Dermis blood vessel endothelial cell (primary cell): ENCODE measurements at places on chromosomes 7 and 10.

- no peak for DNase-seq
Measured at GRCh38 chr10:9009505-9009904, 955.0 kb downstream of the GATA3 start.

DNA sequence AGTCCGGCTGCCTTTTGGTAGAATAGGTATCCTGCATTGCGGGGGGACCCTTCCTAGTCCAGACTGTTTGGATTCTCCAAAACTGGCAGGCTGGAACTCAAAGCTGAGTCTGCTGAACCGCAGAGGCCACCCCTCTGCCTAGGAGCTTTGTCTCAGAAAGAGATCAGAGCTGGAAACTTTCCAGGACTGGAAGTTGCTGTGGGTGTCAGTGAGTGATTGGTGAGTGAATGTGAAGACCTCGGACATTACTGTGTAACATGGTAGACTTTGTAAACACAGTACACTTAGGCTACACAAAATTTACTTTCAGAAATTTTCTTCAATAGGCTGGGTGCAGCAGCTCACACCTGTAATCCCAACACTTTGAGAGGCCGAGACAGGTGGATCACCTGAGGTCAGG lies 103.8 kb downstream of the DNAJC1 start:
- no peak for DNase-seq

- peak; percentile 64 for DNase-seq
Measured at GRCh38 chr10:133124357-133125211, 35.4 kb upstream of the KNDC1 start.

GRCh38 chr10:15809450-15809849 lies 50.9 kb downstream of the MINDY3 start:
- DNase-seq = no peak

DNA sequence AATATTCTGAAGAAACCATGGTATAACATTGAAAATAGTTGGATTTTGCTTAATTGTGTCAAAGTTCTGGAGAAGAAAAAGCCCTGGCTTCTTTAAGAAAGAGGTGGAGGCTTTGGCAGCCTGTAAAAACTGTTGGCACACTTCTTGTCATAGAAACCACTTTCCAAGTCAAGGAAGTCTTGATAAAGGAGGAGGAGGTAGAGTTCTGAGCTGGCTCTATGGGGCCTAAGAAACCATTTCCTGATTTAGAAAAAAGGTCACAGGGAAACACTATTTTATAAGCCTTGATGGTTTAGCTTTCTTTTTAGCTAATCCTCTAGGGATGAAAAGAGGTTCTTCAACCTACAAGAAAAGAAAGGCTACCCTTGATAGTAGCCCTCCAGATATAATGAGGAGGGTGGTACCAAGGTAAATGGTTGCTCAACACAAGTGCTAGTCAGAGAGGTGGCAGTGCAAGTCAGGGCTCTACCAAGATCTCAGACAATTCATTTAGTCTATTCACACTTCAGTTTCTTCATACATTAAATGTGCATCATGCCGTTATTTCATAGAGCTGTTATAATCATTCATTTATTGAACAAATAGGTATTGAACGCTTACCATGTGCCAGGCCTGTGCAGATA lies 346.9 kb downstream of the RNLS start:
- no peak for DNase-seq

DNA sequence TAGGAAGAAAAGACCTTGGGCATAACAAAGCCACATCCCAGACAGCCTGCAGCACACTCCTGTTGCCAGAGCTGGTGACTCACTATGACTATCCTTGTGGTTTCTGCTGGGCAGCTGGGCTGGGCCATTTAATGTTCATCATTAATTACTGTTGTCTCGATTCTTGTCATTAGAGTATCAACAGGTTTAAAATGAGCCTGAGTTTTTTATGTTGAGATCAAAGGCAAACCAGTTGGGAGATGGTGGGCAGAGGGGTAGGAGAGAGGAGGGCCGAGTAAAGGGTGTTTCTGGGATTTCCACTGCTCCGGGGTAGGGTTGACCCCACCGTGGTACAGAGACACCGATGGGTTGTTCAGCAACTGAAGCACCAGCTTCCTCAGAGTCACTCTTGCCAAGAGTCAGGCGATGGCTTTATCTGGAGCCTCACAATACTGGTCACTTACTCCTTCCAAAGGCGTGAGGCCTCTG lies 128.7 kb upstream of the LYZL1 start:
- DNase-seq = peak; percentile 33

DNA sequence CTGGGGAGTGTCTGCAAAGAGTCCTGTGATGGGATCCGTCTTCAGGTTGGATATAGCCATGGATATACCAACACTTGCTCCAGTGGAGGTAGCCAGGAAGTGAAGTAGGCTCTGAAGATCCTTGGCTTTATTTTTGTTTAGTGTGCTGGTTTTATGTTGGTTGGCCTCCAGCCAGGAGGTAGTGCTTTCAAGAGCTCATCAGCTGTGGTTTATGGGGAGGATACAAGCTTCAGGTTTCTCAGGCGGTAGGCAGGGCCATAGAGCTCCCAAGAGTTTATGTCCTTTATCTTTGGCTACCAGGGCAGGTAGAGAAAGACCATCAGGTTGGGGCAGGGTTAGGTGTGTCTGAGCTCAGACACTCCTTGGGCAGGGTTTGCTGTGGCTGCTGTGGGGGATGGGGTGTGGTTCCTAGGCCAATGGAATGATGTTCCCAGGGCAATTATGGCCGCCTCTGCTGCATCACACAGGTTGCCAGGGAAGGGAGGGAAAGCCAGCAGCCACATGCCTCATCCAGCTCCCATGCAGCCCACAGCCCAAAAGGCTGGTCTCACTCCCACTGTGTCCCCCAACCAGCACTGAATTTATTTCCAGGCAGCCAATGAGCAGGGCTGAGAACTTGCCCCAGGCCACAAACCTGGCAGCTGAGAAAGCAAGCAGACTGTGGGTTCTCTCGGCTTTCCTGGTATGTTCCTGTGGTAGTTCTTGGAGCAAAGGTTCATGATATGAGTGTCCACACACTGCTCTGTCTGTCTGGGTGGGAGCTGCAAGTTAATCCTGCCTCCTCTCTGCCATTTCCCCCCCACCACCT lies 67.0 kb upstream of the PRLHR start:
- no peak for DNase-seq

- no peak for DNase-seq
Measured at GRCh38 chr10:20984662-20985061, 87.6 kb upstream of the NEBL start.

DNA sequence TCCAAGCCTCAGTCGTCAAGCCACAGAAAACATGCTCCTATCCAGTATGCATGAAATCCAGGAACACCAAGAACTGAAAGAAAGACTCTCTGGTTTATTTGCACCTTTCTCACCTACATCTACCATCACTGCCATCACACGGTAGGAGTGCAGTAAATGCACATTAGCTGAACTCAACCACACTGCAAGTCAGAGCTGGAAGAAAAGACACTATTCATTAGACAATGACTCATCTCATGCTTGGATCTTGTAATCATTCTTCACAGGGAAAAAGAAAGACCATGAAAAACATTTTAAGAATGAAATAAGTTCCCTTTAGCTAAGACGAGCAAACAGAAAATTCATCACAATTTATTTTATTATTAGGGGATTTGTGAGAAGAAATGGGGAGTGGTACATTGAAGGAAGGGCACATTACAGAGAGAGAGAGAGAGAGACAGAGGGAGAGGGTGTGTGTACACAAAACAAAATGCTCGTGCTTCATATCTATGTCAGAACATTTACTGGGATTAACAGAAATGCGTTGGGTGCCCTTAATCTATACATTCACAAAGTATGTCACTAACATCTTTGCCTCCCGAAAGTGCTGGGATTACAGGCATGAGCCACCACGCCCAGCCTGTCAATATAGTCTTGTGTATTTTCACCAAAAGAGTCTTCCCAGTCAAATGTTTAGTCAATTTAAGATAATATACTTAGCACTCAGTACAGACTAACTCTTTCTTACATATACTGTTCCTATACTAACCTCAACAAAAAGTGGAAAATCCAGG lies 324.9 kb downstream of the PARD3 start:
- no peak for DNase-seq

GRCh38 chr7:28086198-28086597 lies 94.4 kb downstream of the JAZF1 start:
- no peak for DNase-seq

GRCh38 chr10:2456834-2457233 lies 610.5 kb upstream of the PFKP start:
- DNase-seq = no peak

DNA sequence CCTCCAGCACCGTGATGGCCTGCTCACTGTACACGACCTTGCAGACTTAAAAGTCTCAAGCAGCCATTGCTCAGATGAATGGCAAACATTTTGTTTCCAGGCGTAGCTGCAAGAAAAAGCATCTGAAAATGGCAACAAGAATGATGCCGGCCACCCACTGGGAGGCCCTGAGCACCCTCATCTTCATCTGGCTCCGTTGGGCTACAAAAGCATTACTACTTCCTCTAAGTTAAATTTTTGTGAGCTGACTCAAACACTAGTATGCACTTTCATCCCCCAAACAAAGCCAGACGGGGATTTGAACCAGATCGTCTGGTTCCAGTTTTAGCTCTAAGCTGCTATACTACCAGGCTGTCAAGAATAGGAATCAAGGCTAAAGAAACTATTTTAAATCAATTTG lies 116.6 kb upstream of the CDK1 start:
- DNase-seq = no peak

DNA sequence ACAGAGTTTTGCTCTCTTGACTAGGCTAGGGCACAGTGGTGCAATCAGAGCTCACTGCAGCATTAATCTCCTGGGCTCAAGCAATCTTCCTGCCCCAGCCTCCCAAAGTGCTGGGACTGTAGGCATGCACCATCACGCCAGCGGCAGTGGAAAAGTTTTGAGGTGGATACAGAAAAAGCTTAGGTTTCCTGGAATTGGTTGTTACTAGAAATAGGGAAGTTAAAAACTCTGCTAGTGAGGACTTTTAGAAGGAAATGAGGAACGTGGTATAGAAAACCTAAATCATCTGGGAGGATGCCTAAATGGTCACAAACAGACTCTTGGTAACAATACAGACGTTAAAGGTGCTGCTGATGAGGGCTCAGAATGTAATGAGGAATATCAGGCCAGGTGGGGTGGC lies 10.9 kb upstream of the SNX8 start:
- no peak for DNase-seq

DNA sequence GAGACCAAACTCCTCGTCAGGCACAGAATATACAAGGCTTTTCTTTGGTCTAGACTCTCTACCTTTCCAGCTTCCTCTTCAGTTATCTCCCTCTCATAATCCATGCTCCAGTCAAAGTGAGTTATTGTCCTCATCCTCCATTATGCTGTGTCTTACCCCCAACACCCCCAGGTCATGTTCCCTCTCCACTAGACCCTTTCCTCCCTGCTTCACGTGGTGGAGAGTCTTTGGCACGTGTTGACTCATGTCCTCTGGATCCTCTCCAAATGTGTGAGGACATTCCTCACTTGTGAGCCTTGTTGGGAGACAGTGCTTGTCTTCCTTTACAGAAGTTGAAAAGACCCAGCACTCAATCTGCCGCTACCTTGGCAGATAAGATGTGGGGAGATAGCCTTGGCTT lies 36.0 kb upstream of the DLD start:
- DNase-seq = peak; percentile 19

- DNase-seq = peak; percentile 45
Measured at GRCh38 chr10:7872041-7872442, 53.7 kb downstream of the TAF3 start.

DNA sequence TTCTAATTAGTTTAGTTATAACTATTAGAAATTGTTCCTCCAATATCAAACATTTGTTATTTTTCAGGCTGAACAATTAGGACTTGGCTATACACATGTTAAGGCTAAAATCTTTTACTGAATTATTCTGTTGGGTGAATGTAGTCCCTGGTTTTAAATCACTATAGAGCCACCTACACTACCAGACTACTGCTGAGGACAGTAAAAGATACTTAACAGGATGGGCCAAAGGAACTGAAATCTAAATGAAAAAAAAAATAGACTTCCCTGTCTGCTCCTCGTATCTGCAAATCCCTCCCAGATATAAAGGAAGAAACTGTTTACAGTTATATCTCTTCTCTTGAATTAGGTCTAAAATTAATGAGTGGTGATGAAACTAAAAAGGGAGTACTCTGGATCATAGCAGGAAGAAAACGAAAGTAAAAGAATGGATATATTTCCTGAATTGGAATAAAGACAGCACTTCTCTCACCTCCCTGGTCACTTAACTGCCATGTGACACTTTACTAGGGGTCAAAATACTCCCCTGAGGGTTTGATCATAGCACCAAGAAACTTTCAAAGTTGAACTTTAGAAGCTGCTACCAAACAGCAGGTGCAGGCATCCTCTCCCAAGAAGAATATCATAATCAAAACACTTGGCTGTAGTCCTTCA lies 12.7 kb downstream of the FBXW4 start:
- peak; percentile 10 for DNase-seq

GRCh38 chr7:16660702-16661464 lies 14.9 kb downstream of the BZW2 start:
- peak; percentile 70 for DNase-seq

DNA sequence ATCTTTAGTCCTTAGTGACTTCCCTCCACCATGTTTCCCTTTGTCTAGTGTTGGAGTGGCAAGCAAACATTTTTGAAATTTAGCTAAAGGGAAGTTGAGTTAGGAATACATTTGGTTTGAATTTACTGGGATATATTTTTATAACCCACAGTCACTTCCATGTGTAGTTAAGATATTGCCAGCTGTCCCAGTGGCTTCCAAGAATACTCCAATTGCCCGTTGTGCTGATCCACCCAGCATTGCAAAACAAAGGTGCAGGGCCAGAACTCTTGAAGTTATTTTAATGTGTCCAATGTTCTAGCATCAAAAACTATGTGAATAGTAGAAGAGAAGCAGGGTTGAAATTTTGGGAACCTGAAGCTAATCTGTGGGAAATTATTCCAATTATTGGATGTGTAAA lies 2.5 kb upstream of the P4HA1 start:
- DNase-seq = no peak

DNA sequence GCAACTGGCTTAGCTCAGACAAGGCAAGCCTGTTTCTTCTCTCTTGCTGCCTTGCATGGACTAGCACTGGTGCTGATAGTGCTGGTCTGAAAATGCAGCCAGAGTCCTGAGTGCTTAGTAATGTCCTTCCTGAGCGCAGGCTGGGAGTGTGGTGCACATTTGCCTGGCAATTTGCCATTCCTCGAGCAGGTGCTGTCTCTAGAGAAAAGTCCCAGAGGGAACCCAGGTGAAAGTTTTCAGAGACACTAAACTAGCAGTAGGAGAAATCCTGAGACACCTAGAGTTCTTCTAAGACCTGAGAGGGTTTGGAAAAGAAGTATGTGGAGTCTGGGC lies 1.9 kb downstream of the SFTPD start:
- peak; percentile 23 for DNase-seq

DNA sequence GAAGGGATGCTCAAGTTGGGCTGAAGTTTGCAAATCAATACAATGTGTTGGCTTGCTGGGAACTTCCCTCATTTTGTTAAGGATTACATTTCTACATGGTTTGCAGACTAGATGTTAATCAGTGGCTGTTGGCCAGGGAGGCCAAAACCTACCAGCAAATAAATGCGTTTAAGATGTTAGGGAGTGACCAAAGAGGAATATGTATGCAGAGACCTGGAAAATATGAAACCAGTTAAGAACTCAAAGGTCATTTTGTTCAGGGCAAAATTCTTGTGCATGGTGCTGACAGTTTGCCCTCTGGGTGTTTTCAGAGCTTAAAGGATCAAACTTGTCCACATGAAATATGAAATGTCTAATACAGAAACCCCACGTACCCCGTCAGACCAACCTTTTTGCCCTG lies 30.3 kb downstream of the GATA3 start:
- no peak for DNase-seq
